ENCODE measurements at places on chromosomes 2 and 18.

GRCh38 chr2:226544596-226545210, 254.9 kb downstream of the IRS1 start:
- no peak for DNase-seq

DNA sequence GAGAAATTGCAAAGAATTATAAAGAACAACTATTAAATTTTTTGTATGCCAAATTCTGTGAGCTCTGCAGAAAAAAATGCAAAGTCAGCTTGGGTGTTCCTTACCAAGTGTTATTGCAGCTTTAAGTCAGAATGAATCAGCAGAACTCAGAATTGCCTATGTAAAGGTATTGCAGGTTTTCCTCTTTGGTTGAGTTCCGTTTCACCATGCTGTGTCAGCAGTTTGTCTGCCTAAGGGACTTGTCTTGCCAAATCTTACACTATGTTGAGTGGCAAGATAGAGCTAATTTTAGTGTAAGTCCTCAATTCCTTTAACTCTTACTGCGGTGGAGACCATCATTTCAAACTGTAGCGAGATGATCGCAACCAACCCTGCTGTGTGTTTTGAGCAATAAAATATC, 38.8 kb downstream of the ADAM23 start:
- peak; percentile 2 for DNase-seq

DNA sequence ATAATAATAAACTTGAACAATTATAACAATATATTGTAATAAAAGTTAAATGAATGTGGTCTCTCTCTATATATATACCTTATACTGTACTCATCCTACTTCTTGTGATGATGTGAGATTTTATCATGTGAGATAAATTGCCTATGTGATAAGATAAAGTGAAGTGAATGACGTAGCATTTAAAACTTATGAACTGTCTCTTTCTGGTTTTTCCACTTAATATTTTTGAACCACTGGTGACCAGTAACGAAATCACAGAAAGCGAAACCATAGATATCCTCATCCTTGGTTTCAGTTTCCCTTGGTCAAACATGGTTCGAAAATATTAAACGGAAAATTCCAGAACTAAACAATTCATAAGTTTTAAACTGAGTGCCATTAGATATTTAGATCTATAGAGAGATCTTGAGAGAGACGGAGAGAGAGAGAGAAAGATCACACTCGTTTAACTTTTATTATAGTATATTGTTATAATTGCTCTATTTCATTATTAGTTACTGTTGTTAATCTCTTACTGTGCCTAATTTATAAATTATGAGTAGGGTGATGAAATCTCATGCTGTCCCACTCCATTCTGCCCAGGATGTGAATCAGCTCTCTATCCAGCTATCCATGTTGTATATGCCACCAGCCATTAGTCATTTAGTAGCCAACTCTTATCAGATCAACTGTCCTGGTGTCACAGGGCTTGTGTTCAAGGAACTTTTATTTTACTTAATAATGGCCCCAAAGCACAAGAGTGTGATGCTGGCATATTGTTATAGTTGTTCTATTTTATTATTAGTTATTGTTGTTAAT, 156.8 kb downstream of the THADA start:
- peak; percentile 60 for DNase-seq

GRCh38 chr2:42964439-42965083, 172.2 kb upstream of the HAAO start:
- DNase-seq: peak; percentile 98

GRCh38 chr18:2424420-2424819, 146.9 kb downstream of the METTL4 start:
- no peak for DNase-seq
